B cell (primary cell): ENCODE measurements at places on chromosomes 1 and 21. TPM values are rescaled to one million over a fixed set of nuclear protein-coding genes. Genes with fewer than 3 reads are reported as not detected.

- peaks cover 9% of the 10 kb centered on the region for H3K4me1 ChIP-seq
- no peaks in the 10 kb centered on the region for H3K27me3 ChIP-seq
- H3K4me3 ChIP-seq, result no peak overlapping the region
- DNase-seq, result no peak
Observed at GRCh38 chr1:151807131-151807530, 1.9 kb upstream of the LINGO4 start.

DNA sequence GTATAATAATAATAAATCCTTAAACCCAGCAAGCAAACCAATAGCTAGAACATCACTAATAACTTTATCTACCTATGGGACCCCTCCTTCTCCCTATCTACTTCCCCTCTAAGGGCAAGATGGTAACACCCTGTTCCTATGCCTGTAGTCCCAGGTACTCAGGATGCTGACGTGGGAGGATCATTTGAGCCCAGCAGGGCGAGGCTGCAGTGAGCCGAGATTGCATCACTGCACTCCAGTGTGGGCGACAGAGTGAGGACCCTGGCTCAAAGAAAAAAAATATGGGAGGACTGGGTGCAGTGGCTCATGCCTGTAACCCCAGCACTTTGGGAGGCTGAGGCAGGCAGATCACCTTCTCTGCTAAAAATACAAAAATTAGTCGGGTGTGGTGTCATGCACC is 143.1 kb upstream of the SLC45A1 start:
- no peak overlapping the region for H3K4me3 ChIP-seq
- H3K36me3 ChIP-seq, result no peaks in the 10 kb centered on the region
- H3K4me1 ChIP-seq, result peaks cover 5% of the 10 kb centered on the region
- no peak overlapping the region for H3K27ac ChIP-seq

GRCh38 chr21:44370027-44370735 is 16.8 kb downstream of the TRPM2 start:
- no peak for DNase-seq
- no peaks in the 10 kb centered on the region for H3K27me3 ChIP-seq
- no peak overlapping the region for H3K27ac ChIP-seq
- no peak overlapping the region for H3K4me3 ChIP-seq
- H3K36me3 ChIP-seq, result peaks cover 3% of the 10 kb centered on the region
- H3K4me1 ChIP-seq, result peaks cover 9% of the 10 kb centered on the region

DNA sequence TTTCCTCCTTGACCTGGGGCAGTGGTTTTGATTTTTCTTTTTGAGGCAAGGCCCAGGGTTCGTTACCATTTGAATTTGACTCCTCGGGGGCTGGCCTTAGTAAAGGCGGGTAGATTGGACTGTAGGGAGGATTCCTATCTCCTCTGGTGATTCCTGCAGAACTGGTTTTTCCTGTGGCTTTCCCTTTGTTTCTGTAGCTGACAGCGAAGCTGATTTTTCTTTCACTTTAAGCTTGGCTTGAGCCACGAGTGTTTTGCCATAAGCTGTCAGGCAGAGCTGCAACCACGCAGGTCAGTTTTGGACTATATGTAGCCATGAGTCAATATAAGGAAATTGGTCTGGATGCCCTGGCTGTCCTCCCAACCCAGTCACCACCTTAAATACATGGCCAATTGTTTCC is 28.7 kb upstream of the KCNJ15 start:
- no peaks in the 10 kb centered on the region for H3K27me3 ChIP-seq
- no peaks in the 10 kb centered on the region for H3K4me1 ChIP-seq
- H3K27ac ChIP-seq, result no peak overlapping the region
- no peaks in the 10 kb centered on the region for H3K36me3 ChIP-seq
- DNase-seq, result no peak

- H3K36me3 ChIP-seq, result no peaks in the 10 kb centered on the region
- peaks cover 7% of the 10 kb centered on the region for H3K4me1 ChIP-seq
- H3K27ac ChIP-seq, result no peak overlapping the region
- DNase-seq, result no peak
Observed at GRCh38 chr1:25756215-25756614, 43.8 kb upstream of the SELENON start.

- H3K36me3 ChIP-seq, result no peaks in the 10 kb centered on the region
- peaks cover 4% of the 10 kb centered on the region for H3K4me1 ChIP-seq
- no peak overlapping the region for H3K27ac ChIP-seq
- DNase-seq, result peak; percentile 22
- H3K27me3 ChIP-seq, result no peaks in the 10 kb centered on the region
Observed at GRCh38 chr21:34046917-34047316, 26.5 kb upstream of the MRPS6 start.

GRCh38 chr1:111904478-111905218 is 84.8 kb downstream of the KCND3 start:
- no peak overlapping the region for H3K4me3 ChIP-seq
- peaks cover 7% of the 10 kb centered on the region for H3K27me3 ChIP-seq
- no peak for DNase-seq
- no peak overlapping the region for H3K27ac ChIP-seq

GRCh38 chr1:179599623-179600249 is 8.1 kb downstream of the TDRD5 start:
- H3K36me3 ChIP-seq, result no peaks in the 10 kb centered on the region
- no peak overlapping the region for H3K4me3 ChIP-seq
- no peak overlapping the region for H3K27ac ChIP-seq
- H3K27me3 ChIP-seq, result no peaks in the 10 kb centered on the region

GRCh38 chr21:28554660-28555475 is 437.8 kb downstream of the LTN1 start:
- H3K4me3 ChIP-seq, result no peak overlapping the region
- H3K27me3 ChIP-seq, result no peaks in the 10 kb centered on the region
- H3K4me1 ChIP-seq, result no peaks in the 10 kb centered on the region
- H3K27ac ChIP-seq, result no peak overlapping the region
- DNase-seq, result no peak

- no peak overlapping the region for H3K4me3 ChIP-seq
- H3K4me1 ChIP-seq, result no peaks in the 10 kb centered on the region
- no peak overlapping the region for H3K27ac ChIP-seq
- no peak for DNase-seq
- H3K36me3 ChIP-seq, result no peaks in the 10 kb centered on the region
Observed at GRCh38 chr1:217274416-217274815, 356.5 kb downstream of the GPATCH2 start.

DNA sequence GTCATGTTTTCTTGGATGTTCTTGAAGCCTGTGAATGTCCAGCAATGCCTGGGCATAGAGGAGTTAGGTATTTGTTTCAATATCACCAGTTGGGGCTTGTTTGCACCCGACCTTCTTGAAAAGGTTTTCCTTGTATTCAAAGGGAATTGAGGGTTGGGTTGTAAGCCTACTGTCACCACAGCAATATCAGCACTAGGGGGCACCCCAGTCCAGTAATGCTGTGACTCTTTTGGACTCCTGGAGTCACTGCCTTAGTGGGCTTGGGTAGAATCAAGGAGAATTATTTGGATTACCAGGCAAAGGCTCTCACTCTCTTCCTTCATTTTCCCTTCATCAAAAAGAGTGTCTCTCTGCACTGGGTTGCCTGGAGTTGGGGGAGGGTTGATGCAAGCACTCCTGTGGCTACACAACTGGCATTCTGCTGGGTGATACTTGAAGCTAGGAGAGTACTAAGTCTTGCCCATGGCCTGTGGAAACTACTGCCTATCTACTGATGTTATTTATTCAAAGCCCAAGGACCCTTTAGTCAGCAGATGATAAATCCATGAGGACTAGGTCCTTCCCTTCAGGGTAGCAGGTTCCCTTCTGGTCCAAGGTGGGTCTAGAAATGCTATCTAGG is 34.5 kb downstream of the OR10R2 start:
- H3K27ac ChIP-seq, result no peak overlapping the region
- H3K36me3 ChIP-seq, result no peaks in the 10 kb centered on the region
- peak; percentile 49 for DNase-seq

DNA sequence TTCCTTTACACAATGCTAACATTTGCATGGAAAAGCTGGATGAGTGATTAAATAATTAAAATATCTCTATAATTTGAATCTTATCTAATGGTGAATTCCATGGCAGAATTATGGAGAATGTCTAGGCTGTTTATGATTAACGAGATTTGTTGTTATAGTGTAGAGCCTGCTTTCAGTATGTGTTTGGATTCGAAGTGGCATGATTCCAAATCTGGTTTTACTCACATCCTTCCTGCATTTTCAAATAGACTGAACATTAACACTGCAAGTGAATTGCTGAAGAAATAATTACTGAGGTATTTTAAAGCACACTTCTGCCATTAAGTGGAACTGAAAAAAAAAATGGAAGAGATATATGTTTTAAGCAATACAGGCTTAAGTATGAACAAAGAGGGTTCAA is 5.1 kb upstream of the NEK7 start:
- H3K4me3 ChIP-seq, result no peak overlapping the region
- H3K36me3 ChIP-seq, result no peaks in the 10 kb centered on the region
- H3K4me1 ChIP-seq, result peaks cover 5% of the 10 kb centered on the region
- H3K27ac ChIP-seq, result no peak overlapping the region

The C1orf185 gene
- not detected in 2 replicates for polyA plus RNA-seq

The RNU1-3 gene
- polyA plus RNA-seq, result not detected in 2 replicates

The EPHA2 gene
- polyA plus RNA-seq, result 0.06 TPM in 1 of 2 replicates, not detected in the other

The YIPF1 gene
- 12.2 and 15.8 TPM in 2 replicates for polyA plus RNA-seq

The HECTD3 gene
- 44.5 and 46.3 TPM in 2 replicates for polyA plus RNA-seq

The NCAM2 gene
- 0.10 and 0.13 TPM in 2 replicates for polyA plus RNA-seq
